GM04504 (cell line): ENCODE measurements at places on chromosomes 5 and 9.

- no peak for DNase-seq
Observed at GRCh38 chr5:32916648-32917047, 205.5 kb downstream of the NPR3 start.

DNA sequence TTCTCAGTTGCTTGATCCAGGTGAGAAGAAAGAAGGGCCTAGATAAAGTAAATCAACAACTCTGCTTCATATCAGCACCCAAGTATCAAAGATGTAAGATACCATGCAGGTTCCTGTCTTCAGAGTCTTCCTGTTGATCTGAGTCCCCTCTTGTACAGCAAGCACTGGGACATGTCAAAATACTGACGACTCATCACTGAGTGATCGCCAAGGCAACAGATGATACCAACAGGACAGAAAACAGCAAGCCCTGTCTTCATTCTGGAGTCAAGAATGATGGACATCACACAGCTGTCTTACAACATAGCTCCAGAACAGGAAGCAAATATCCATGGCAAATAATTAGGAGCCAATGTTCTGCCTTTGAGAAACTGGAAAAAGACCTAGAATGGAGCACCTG is 83.7 kb downstream of the TARS1 start:
- peak; percentile 5 for DNase-seq

DNA sequence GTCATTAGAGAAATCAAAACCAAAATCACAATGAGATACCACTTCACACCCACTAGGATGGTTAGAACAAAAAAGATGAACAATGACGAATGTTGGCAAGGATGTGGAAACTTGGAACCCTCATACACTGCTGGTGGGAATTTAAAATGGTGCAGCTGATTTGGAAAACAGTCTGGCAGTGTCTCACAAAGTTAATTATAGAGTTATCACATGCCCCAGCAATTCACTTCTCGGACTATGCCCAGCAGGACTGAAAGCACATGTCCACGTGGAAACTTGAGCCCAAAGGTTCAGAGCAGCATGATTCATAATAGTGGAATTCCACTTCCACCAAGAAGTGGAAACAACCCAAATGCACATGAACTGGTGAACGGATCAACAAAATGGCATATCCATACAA is 85.0 kb upstream of the HRH2 start:
- no peak for DNase-seq

GRCh38 chr9:135380311-135380960 is 99.1 kb upstream of the PPP1R26 start:
- DNase-seq, result no peak

- no peak for DNase-seq
Observed at GRCh38 chr5:10301842-10302610, 5.7 kb downstream of the CMBL start.

GRCh38 chr5:67400752-67401151 is 204.2 kb upstream of the CD180 start:
- DNase-seq, result no peak

DNA sequence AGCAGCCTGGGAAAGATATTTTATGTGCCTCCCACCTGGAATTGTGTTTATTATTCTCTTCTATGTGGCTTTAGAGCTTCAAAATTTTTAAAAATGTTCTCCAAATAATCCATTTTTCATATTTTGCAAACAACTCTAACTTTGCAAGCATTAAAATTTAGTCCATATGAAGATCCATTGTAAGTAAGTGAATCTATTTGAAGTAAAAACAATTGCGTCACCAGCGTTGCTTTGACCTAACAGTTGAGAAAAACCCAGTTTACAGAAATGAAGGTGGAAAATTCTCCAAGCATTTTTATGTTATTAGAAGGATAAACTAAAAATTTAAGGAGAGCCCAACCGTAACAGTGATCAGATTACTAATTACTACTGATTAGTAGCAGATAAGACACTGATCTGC is 38.9 kb upstream of the TLX3 start:
- DNase-seq, result no peak

GRCh38 chr9:124618476-124618875 is 111.3 kb upstream of the NR5A1 start:
- no peak for DNase-seq

DNA sequence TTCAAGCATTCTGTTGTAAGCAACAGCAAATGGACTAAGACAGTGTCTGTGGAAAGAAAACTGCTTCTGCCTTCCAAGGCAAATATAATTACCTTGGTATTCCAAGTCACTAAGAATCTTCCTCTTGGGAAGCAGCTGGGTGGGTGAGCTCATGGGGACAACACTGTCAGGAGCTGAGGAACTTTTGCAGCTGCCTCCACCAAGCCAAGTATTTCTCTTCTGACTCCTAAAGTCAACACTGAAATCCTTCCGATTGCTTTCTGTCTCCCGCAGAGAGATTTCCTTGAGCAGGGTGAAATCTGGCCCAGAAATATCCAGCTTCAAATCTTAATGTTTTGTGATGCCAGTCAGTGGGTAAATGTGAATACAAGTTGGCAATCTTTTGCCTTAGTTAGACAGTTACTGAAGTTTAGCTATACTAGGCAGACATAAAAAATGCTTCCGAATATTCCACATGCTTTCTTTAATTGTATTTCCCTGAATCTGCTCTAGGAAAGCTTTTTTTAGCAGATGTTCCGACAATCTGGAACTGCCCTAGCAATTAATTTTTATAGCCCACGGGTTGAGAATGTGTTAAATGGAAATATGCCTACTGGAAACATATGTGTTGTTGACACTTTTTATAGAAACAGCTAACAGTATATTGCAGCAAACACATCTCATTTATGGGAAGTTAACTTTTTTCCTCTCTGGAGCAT is 369.9 kb upstream of the DAB2 start:
- DNase-seq, result no peak

DNA sequence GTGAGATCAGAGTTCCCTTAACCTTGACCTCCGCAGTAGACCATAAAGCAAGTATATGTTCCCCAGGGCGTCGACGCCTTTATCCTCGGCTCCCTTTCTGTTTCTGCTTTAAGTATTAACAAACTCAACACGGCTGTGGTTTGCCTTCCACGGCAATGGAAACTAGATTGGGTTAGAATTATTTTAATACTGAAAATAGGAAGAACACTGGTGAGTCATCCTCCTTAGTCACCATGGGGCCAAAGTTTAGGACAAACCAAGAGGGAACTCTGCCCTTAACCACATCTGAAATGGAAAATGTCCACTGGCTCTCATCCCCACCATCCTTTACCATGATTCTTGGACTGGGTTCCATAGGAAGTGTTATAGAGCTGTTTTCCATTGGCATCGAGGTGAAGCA is 386.1 kb downstream of the ACTL7B start:
- DNase-seq, result no peak

- DNase-seq, result no peak
Observed at GRCh38 chr5:93577854-93578812, 2.9 kb downstream of the NR2F1-AS1 start.

- no peak for DNase-seq
Observed at GRCh38 chr5:108278285-108279240, 103.3 kb downstream of the FBXL17 start.

DNA sequence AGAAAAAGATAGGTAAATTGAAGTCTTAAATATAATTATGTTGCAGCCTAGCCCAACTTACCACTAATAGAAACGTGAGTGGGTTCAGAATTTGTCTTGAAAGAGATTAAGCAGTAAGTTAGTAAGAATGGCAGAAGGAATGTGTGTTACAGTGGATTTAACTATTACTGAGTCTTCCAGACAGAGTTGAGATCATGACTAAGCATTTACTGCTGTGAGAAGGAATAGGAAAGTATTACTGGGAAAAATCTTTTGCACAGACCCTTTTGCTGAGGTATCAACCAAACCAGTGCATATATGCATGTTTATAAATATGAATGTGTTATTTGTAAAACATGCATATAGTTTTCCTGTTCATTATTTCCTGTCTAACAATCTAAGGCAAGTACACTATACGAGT is 112.8 kb upstream of the EFNA5 start:
- no peak for DNase-seq

- no peak for DNase-seq
Observed at GRCh38 chr5:171525085-171525484, 105.6 kb downstream of the FGF18 start.

GRCh38 chr5:140591747-140592372 is 27.2 kb downstream of the SLC35A4 start:
- DNase-seq, result no peak

DNA sequence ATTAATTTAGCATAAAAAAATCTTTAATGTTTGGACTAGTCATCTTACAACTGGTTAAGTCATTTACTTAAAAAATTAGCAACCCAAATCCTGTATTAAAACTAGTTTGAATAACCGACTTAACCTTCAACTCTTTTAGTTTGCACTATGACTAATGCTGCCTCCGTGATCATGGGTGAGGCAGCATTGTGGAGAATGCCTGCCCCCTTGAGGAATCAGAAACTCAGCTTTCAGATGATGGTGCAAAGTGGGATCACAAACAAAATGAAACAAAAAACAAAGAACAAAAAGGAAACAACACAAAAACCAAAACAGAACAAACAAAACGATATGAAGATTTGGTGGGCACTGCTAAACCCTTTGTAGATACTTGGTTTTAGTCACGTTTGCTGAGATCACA is 127.0 kb upstream of the PALM2AKAP2 start:
- no peak for DNase-seq

GRCh38 chr5:64273276-64273675 is 107.6 kb downstream of the RNF180 start:
- no peak for DNase-seq

DNA sequence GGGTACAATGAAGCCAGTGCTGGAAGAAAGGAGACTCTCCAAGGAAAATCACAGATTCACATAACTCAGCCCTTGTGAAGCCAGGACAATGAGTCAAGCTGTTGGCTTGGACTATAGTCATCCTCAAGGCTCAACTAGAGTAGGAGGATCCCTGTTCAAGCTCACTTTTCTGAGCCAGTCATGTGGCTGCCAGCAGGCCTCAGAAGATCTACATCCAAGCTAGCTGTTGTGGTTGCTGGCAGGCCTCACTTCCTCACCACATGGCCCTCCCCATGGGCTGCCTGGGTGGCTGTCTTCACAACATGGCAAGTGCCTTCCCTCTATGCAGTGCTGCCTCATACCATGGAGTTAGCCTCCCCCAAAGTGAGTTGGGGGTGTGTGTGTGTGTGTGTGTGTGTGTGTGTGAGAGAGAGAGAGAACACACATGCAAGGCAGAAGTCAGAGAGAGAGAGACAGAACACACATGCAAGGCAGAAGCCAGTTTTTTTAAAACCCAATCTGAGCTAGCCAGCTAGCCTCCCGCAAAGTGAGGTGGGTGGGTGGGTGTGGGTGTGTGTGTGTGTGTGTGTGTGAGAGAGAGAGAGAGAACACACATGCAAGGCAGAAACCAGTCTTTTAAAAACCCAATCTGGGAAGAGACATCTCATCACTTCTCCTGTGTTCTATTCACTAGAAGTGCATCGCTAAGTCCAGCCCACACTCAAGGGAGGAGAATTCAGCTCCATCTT is 17.1 kb downstream of the SCAI start:
- peak; percentile 99 for DNase-seq

DNA sequence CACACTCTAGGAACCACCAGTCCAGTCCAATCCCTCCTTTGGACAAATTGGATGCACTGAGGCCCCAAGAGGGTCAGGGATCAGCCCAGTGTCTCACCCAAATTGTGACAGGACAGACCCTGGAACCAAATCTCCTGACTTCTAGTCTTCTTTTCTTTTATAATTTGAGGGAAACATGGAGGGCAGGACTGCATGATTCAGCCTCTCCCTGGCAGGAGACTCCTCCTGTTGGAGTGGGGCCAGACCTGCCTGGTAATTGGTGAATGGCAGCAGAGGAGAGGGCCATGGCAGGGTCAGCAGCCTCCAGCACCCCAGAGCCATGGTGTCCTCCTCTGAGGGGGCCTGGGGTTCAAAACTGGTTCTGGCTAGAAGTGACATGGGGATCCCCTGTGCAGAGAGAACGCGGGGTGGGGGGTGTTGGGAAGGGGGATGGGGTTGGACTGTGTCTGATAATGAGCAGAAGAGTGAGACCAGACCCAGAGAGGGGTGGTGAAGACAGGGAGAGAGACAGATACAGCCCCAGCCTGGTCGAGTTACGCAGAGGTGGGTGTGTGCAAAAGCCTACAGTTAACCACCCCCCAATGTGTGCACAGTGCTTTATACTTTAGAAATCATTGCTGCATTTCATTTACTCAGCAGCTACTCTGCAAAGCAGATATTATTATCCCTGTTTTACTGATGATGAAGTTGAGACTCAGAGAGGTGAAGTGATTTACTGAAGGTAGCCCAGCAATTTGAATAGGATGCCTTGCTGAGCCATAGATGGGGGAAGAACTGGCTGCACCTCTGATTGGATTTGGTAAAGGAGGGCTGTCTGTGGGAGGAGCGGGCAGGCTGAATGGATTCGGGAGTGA is 3.8 kb upstream of the SYNPO start:
- DNase-seq, result no peak

DNA sequence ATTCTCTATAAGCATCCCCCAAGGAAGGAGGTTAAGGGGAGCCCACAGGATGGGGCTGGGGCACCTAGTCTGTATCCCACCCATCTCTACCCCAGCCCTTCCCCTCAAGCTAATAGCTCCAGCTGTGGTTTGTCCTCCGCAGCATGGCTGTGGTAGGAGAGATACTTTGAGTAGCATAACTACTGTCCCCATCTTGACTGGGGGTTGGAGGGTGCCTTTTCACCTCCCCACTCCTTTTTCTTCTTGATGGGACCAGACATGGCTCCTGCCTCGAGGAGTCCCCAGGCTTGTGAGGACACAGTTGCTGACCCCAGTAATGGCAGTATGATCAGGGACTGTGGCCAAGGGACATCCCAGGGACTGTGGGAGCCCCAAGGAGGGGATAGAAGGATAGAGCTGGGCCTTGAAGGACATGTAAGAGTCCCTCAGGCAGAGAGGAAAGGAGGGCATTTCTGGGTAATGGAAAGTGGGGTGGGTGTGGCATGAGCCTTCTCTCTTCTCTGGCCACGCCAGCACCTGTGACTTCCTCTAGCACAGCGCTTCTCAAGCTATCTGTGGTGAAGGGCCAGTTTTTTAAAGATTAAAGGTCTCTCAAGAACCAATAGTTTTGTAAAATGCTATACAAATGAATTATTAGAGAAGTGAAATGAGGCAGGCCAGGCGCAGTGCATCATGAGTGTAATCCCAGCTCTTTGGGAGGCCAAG is 14.0 kb downstream of the OLFML2A start:
- DNase-seq, result no peak

GRCh38 chr5:32282633-32283032 is 30.1 kb downstream of the MTMR12 start:
- no peak for DNase-seq

DNA sequence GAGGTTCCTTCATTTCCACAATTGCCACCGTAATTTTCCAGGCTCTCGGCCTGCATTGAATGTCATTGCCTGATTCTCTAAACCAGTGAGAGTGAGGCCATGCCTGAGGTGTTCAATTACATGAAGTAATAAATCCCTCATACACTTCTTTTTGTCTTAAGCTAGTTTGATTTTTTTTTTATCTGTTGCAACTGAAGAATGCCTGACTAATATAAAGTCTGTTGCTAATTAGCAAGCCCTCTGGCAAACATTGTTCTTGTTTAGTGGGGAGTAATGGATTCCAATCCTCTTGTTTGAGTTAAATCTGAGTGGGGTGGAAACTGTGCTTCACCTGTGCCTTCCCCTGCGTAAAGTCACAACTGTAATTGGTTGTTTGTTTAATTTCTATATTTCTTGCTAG is 338.1 kb upstream of the ATP10B start:
- DNase-seq, result no peak

- DNase-seq, result no peak
Observed at GRCh38 chr9:33125871-33126823, 41.0 kb downstream of the B4GALT1 start.
